ENCODE measurements at places on chromosomes 4 and X.
A peak's percentile ranks its signal among the peaks of the same experiment; 100 is the strongest.

- no peak for DNase-seq
These were observed 68.1 kb downstream of the MTMR1 start for GRCh38 chrX:150761176-150761818.

DNA sequence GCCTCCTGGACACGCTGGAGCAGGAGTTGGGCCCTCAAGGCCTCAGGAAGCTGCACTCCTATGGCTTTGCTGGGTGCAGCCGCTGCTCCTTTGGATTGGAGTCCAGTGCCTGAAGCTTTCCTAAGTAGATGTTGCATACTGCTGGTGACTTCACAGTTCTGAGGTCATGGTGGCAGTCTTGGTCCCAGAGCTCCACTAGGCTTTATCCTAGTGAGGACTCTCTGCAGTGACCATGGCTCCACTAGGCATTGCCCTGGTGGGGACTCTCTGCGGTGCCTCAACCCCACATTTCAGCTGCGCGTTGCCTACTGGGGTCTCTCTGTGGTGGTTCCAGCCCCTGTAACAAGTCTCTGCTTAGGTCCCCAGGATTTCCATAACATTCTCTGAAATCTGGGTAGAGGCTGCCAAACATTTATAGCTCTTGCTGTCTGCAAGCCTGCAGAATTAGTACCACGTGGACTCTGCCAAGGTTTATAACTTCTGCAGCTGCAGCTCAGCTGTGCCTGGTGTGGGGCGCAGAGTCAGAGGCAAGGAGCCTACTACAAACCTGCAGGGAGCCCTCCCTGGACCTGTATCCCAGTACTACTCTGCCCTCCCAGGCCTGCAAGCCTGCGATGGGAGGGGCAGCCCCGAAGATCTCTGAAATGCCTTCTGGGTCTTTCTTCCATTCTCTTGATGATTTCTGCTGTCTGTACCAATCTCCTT is 46.0 kb upstream of the NFKB1 start:
- no peak for DNase-seq

- DNase-seq = peak; percentile 2
These were observed 146.4 kb downstream of the GPC3 start for GRCh38 chrX:133838761-133839676.

DNA sequence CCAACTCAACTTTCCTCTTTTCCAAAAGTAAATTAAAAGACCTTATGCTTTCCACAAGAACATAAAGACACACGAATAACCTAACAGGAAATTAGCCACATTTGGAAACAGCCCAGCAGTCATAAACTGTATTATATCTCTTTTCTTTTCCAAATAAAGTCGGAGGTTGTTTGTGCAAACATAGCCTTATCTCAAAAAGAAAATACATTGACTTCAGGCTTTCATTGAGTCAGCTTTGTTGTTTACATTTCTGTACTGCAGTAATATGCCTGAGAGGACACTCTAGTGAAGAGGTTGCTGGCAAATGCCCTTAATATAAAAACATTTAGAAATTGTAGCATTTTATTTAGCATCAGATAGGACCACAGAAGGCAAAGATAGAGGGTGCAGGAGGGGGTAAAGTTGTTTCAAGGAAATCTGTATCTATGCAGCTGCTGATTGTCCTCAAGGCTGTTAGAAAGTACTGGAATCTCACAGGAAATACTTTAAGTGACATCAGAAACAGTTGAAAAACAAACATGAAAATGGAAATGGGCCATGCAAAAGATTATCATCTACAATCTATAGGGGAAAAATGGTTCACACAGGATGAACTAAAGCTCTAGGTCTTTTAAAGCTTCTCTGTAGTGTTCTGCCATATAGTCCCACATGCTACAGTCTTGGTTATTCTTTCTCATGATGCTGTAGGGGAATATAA is 14.5 kb downstream of the LNX1 start:
- DNase-seq = no peak

GRCh38 chr4:76430519-76431388 is 4.3 kb upstream of the SHROOM3 start:
- no peak for DNase-seq

GRCh38 chrX:149630681-149631233 is 835 bp downstream of the TMEM185A start:
- no peak for DNase-seq

GRCh38 chrX:150409964-150410363 is 46.8 kb downstream of the MAMLD1 start:
- no peak for DNase-seq

GRCh38 chrX:39982948-39983347 is 114.8 kb downstream of the BCOR start:
- DNase-seq = no peak

- no peak for DNase-seq
These were observed 29.0 kb downstream of the NOP14 start for GRCh38 chr4:2934077-2934812.

- DNase-seq = no peak
These were observed 41.4 kb downstream of the GUCY2F start for GRCh38 chrX:109440475-109440874.

GRCh38 chr4:101349801-101350064 is 2.4 kb upstream of the PPP3CA start:
- DNase-seq = no peak

DNA sequence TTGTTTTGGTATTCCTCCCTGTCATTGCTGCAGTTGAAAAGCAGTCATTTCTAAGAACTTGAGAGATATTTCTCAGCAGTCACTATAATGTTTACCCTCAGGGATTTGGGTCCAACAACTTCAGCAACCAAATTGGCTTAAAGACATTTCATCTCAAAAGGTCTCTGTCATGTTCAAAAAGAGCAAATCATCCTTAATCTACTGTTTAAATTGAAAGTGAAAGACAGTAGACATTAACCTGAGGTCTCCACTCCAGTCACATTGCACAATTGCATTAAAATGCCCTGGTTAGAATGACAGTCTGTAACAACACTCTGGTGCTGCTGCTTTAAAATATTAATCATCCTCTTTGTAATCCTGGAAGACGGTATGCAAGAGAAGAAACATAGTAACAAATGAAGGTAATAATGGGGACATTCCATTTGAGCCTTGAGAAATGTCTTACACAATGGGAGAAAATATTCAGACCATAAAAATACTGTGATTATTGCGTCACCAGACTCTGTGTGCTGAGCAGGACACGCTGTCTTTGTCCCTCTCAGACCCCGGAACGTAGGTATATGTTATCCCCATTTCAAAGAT is 90.2 kb upstream of the UNC5C start:
- DNase-seq = no peak

GRCh38 chr4:39466747-39467146 is 7.9 kb downstream of the LIAS start:
- no peak for DNase-seq
